Activated CD4-positive, alpha-beta T cell treated with anti-CD3 and anti-CD28 coated beads for 36 hours (primary cell): ENCODE measurements at places on chromosomes 12 and 14. TPM values are rescaled to one million over a fixed set of nuclear protein-coding genes. Genes with fewer than 3 reads are reported as not detected.

DNA sequence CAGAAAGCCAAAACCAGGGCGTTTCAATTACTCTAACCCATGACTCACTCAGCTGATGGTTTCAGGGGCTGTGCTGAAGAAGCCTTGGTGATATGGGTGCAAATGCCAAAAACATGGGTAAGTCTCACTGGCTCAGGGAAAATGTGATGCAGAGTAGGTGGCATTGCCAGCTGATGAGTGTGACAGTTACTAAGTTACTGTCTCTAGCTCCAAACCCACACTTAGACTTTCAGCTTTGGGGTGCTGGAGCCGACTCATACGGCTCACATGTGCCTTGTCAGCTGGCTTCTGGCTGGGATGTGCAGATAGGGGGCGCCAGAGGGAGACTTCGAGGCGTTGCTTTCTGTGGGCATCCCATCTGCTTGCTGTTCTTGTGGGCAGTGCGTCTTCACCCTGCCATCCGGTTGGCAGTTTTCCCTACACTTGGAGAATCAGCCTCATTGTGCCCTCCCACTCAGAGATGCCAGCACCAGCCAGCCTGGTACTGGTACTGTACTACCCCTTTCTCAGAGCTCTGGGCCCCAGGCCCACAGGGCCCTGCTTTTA lies 11.1 kb upstream of the KRT7 start:
- no peaks in the 10 kb centered on the region for H3K36me3 ChIP-seq
- H3K4me3 ChIP-seq: no peak overlapping the region
- peak overlapping the region; percentile 40 for H3K27ac ChIP-seq

DNA sequence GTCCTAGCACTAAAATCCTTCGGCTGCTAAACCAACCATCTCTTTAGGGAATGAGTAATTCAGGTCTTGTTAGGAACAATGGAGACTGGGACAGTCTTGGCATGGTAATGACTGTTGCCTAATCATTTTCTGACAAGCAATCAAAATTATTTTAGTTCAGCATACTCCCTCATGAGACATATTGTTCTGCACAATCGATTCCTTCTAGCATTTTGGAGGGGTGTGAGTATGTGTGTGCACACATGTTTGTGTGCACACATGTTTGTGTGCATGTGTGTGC lies 2.1 kb upstream of the KRT1 start:
- H3K4me3 ChIP-seq: no peak overlapping the region
- H3K36me3 ChIP-seq: no peaks in the 10 kb centered on the region
- H3K27ac ChIP-seq: no peak overlapping the region
- DNase-seq: no peak
- no peaks in the 10 kb centered on the region for H3K27me3 ChIP-seq
- peaks cover 33% of the 10 kb centered on the region for H3K4me1 ChIP-seq

TPCN1 gene
- total RNA-seq: 37.0 TPM

DNA sequence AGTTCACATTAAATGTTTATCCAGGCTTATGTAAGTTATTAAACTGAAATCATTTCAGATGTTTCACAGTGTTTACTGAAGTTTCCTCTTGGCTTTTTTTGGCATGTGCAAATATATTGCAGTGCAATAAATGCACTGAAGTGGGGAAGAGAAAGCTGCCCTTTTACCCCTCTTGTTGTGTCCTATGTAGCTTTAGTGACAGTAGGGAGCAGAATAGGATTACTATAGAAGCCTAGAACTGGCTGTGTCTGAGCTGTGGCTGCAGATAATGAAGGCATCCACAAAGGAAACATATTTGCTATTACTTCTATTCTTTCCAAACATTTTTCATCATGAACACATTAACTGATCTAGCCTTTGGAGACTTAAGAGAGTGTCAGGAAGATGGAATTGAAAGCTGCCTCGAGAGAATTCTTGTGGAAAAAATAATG lies 24.1 kb upstream of the CNTN1 start:
- DNase-seq: no peak
- no peaks in the 10 kb centered on the region for H3K36me3 ChIP-seq
- H3K27me3 ChIP-seq: no peaks in the 10 kb centered on the region
- H3K4me3 ChIP-seq: no peak overlapping the region
- no peak overlapping the region for H3K27ac ChIP-seq

DNA sequence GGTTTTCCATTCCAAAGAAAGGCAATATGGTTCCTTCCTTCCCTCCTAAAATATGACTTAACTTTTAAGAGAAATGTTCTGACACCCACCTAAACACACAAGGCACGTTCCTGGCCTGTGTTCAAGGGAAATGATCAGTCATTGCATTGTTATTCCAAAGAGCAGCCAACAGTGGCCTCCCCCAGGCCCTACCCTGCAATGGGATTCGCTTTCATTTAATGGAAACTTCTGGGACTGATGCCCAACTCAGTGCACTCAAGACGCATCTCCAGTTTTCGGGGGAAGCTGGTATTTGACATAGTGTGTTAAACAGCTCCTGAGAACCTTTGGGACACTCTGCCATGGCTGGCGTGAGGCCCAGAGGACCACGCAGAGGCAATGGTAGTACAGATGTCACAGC lies 65.9 kb downstream of the DDX51 start:
- H3K4me3 ChIP-seq: no peak overlapping the region
- H3K27me3 ChIP-seq: no peaks in the 10 kb centered on the region
- no peak overlapping the region for H3K27ac ChIP-seq
- H3K4me1 ChIP-seq: peaks cover 3% of the 10 kb centered on the region
- no peak for DNase-seq

SERPINA10 gene
- total RNA-seq: not detected

- no peaks in the 10 kb centered on the region for H3K4me1 ChIP-seq
- H3K36me3 ChIP-seq: no peaks in the 10 kb centered on the region
- no peak overlapping the region for H3K27ac ChIP-seq
- no peak overlapping the region for H3K4me3 ChIP-seq
- no peaks in the 10 kb centered on the region for H3K27me3 ChIP-seq
These were observed 44.5 kb downstream of the SLC38A6 start for GRCh38 chr14:61025251-61026223.

DNA sequence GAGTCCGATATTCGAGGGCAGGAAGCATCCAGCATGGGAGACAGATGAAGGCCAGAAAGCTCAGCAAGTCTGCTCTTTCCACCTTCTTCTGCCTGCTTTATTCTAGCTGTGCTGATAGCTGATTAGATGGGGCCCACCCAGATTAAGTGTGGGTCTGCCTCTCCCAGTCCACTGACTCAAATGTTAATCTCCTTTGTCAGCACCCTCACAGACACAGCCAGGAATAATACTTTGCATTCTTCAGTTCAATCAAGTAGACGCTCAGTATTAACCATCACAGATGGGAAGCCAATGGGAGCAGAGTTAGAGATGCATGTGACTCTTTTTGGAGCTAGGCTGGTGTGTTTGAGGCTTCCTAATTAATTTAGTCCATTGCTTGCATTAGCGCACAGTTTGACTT lies 17.0 kb downstream of the C12orf75 start:
- H3K27ac ChIP-seq: no peak overlapping the region
- H3K27me3 ChIP-seq: no peaks in the 10 kb centered on the region
- no peak for DNase-seq
- peaks cover 4% of the 10 kb centered on the region for H3K36me3 ChIP-seq
- no peak overlapping the region for H3K4me3 ChIP-seq

ZDHHC22 gene
- total RNA-seq: not detected

- no peak overlapping the region for H3K27ac ChIP-seq
- peaks cover 12% of the 10 kb centered on the region for H3K4me1 ChIP-seq
- no peaks in the 10 kb centered on the region for H3K36me3 ChIP-seq
- peaks cover 5% of the 10 kb centered on the region for H3K27me3 ChIP-seq
- DNase-seq: peak; percentile 25
These were observed 67.6 kb downstream of the GTF2A1 start for GRCh38 chr14:81153187-81153586.

GRCh38 chr14:61925043-61925442 lies 162.8 kb downstream of the SNAPC1 start:
- DNase-seq: peak; percentile 24
- no peak overlapping the region for H3K4me3 ChIP-seq
- no peak overlapping the region for H3K27ac ChIP-seq
- H3K27me3 ChIP-seq: peaks cover 27% of the 10 kb centered on the region
- H3K4me1 ChIP-seq: no peaks in the 10 kb centered on the region

PLBD2 gene
- total RNA-seq: 13.7 TPM

DNA sequence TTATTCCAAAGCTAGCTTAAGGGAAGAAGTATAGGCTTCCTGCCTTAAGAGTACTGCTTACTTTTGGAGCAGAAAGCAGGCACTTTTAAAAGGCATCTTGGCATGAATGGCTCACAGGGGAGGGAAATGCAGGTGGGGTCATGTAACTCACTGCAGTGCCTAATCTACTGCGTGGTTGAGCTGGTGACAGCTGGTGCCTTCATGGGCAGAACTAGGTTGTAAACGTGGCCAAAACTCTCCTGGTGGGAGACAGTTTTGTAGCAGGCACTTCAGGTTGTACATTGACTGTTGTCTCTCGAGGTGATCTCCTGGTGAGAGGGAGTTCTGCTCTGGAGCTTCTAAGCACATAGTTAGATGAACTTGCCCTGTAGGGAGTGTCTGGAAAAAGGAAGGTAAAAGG lies 962.5 kb downstream of the DIO2 start:
- no peak for DNase-seq
- no peaks in the 10 kb centered on the region for H3K4me1 ChIP-seq
- no peaks in the 10 kb centered on the region for H3K36me3 ChIP-seq
- H3K4me3 ChIP-seq: no peak overlapping the region
- H3K27ac ChIP-seq: no peak overlapping the region
- H3K27me3 ChIP-seq: no peaks in the 10 kb centered on the region

- no peak overlapping the region for H3K4me3 ChIP-seq
- no peak overlapping the region for H3K27ac ChIP-seq
- DNase-seq: no peak
These were observed 52.3 kb downstream of the E2F7 start for GRCh38 chr12:77013091-77013490.

FGF23 gene
- not detected for total RNA-seq

- no peak overlapping the region for H3K4me3 ChIP-seq
- no peaks in the 10 kb centered on the region for H3K27me3 ChIP-seq
- peaks cover 41% of the 10 kb centered on the region for H3K36me3 ChIP-seq
These were observed 8.7 kb downstream of the SYNE3 start for GRCh38 chr14:95507701-95508103.

RASAL1 gene
- 10.6 TPM for total RNA-seq

- H3K36me3 ChIP-seq: no peaks in the 10 kb centered on the region
- H3K27me3 ChIP-seq: peaks cover 1% of the 10 kb centered on the region
- no peak overlapping the region for H3K27ac ChIP-seq
- H3K4me1 ChIP-seq: no peaks in the 10 kb centered on the region
These were observed 40.9 kb downstream of the COX16 start for GRCh38 chr14:70318635-70319013.

KCNC2 gene
- not detected for total RNA-seq

ARMH4 gene
- total RNA-seq: not detected

STXBP6 gene
- total RNA-seq: not detected

DNA sequence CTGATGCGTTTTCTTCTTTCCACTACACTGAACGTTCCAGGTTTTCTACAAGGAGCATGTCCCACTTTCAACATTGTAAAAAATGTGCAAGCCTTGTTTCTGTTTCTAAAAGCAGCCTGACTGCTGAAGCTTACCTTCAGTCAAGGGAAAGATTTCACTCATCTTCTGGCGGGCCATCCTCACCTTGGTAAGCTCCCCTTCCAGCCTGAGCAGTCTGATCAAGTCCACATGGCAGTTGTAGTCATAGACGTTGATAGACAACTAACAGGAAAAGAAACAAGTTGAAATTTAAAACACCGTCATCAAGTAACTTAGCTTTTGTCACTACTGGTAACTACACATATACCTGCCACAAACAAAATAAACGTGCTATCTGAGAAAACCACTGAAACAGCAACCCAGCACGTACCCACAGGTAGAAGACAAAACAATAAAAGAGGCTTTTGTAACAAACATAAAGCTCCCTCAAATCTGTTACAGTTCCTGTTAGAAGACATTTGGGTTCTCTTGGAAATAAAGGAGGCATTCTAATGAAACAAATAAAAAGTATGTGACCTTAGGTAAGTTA lies 11.9 kb downstream of the SART3 start:
- peaks cover 42% of the 10 kb centered on the region for H3K36me3 ChIP-seq
- H3K4me1 ChIP-seq: peaks cover 39% of the 10 kb centered on the region
- H3K4me3 ChIP-seq: no peak overlapping the region
- H3K27me3 ChIP-seq: no peaks in the 10 kb centered on the region

DNA sequence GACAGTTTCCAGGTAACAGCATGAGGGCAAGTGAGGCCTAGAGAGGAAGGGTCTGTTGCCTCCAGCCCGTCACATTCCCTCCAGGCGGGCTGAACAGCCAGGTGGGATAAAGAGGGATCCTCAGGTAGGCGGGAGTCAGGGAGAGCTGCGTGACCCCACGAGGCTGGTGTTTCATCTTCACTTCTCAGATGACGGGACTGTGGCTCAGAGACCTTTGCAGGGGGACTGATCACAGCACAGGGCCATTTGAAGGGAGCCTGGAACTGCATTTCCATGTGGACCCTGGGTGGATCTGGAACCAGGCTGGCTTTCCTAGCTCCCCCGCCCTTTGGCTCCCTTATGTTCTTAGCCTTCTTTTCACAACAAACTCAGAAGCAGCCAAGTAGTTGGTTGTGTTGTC lies 37.4 kb downstream of the SH2B3 start:
- peaks cover 38% of the 10 kb centered on the region for H3K36me3 ChIP-seq
- peak overlapping the region; percentile 71 for H3K27ac ChIP-seq
- DNase-seq: peak; percentile 6
- peaks cover 73% of the 10 kb centered on the region for H3K4me1 ChIP-seq
- H3K4me3 ChIP-seq: peak overlapping the region; percentile 16
- H3K27me3 ChIP-seq: no peaks in the 10 kb centered on the region

- H3K27ac ChIP-seq: no peak overlapping the region
- peaks cover 14% of the 10 kb centered on the region for H3K27me3 ChIP-seq
- H3K4me1 ChIP-seq: no peaks in the 10 kb centered on the region
- no peaks in the 10 kb centered on the region for H3K36me3 ChIP-seq
- DNase-seq: no peak
- no peak overlapping the region for H3K4me3 ChIP-seq
These were observed 2.5 kb downstream of the CD163 start for GRCh38 chr12:7501031-7501588.

GRCh38 chr12:38771871-38772270 lies 133.5 kb downstream of the CPNE8 start:
- H3K36me3 ChIP-seq: no peaks in the 10 kb centered on the region
- H3K4me1 ChIP-seq: peaks cover 13% of the 10 kb centered on the region
- peak; percentile 52 for DNase-seq
- no peaks in the 10 kb centered on the region for H3K27me3 ChIP-seq

GRCh38 chr12:103665971-103666370 lies 78.9 kb downstream of the STAB2 start:
- H3K36me3 ChIP-seq: no peaks in the 10 kb centered on the region
- no peak overlapping the region for H3K27ac ChIP-seq
- H3K4me3 ChIP-seq: no peak overlapping the region
- no peak for DNase-seq
- H3K4me1 ChIP-seq: no peaks in the 10 kb centered on the region

DNA sequence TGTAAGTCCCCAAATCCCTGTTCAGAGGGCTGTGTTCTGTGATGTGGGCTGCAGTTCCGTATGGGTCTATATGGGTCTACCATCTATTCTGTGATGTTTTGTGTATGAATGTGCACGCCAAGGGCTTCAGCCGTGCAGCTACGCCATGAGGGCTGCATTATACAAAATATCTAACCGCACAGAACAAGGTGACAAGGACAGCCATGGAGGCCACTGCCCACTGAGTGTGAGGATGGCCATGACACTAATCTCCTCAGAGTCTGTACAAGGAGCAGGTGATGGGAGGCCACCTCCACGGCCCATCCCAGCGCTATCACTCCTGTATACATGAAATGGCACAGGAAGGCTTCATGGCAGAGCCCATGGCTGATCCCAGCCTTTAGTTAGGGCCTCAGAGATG lies 102.0 kb downstream of the DICER1 start:
- H3K27ac ChIP-seq: no peak overlapping the region
- H3K4me1 ChIP-seq: no peaks in the 10 kb centered on the region

CHGA gene
- total RNA-seq: not detected
